Panc1 (cell line): ENCODE measurements at places on chromosomes 2 and 18. TPM values are rescaled to one million over a fixed set of nuclear protein-coding genes. Genes with fewer than 3 reads are reported as not detected.

Gene LAMA3
- total RNA-seq: 8.1 TPM

Gene RIOK3
- total RNA-seq: 74.7 TPM

Gene CFAP65
- total RNA-seq: 0.33 TPM

Gene SLC14A1
- total RNA-seq: 1.2 TPM

Gene NDC80
- 36.0 TPM for total RNA-seq

Gene ALPG
- total RNA-seq: 65.3 TPM

Gene SEMA4C
- total RNA-seq: 40.2 TPM

Gene ASXL3
- total RNA-seq: 0.74 TPM

Gene TEKT4
- 0.26 TPM for total RNA-seq

Gene REG3G
- total RNA-seq: not detected
